Myocyte (in vitro differentiated cells): ENCODE measurements at places on chromosomes 3 and 15.
A peak's percentile ranks its signal among the peaks of the same experiment; 100 is the strongest.

DNA sequence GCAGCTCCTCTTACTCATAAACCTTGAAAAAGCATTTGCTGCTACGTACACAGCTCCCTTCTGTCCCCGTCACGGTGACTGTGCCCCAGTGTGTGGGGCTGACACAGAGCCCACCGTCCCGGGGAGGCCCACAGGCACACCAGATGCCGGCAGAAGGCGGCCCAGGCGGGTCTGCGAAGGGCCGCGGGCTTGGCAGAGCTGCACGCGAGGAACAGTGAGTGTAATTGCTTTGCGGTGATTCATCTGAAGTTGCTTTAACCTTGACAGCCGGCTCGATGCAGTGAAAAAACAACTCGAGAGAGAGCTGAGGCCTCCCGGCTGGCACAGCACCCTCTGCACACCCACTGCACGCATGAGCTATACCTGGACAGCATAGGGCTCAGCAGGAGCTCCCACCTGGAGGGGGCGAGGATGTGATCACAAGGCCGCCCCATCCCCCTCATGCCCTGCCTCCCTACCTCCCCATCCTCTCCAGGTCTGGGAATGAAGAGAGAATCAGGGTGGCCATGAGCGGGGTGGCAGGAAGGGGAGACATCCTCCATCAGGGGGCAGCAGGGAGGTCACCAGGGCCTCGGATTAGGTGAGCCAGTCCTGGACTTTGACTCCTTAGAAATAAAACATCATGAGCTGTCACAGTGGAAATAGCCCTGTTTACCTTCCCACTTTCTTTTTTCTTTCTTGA, 172.7 kb downstream of the MEGF11 start:
- peak; percentile 52 for DNase-seq

DNA sequence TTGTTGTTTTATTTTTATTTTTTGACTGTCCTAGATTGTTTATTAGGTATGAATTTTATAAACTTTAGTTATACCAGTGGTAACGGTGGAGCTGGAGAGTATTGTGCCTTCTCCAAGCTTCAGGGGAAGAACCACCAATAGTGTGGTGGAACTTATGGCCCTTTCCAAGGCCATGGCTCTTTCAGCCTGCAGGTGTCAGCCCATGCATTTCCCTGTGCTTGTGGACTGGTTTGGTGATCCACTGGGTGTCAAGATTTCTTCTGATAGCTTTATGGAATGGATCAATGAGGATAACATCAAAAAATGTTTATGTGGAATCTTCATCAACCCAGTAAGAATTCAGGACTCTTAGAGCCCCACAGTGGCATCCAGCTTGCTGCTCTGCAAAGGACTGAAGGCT, 19.2 kb upstream of the SCAMP5 start:
- no peak for DNase-seq

GRCh38 chr3:58963928-58964503, 85.8 kb downstream of the CFAP20DC start:
- peak; percentile 14 for DNase-seq

GRCh38 chr15:66581972-66582537, 16.3 kb upstream of the LCTL start:
- DNase-seq, result no peak

DNA sequence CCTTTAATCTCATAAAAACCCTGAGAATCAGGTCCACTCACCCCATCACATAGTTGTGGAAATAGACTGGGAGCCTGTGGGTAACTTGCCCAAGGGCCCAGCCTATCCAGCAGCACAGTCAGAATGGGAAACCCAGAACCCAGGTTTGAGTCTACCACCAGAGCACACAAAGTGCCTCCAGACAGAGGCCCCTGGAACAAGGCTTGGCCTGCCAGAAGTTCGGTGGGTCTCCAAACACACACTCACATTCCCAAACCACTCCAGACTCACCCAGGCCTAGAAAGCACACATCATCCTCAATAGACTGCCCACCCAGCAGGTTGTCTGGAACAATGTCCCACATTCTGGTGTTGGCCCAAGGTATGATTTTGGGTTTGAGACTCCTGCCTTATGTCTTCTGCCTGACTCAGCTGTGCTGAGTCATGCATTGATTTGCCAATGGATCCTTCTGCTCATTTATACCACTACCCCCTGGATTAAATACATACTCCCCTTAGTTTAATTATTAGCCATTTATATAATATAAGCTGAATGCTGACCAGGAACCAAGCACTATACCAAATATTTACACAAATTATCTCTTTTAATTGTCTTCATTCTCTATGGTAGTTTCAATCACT, 4.5 kb downstream of the SLC12A8 start:
- DNase-seq, result no peak

DNA sequence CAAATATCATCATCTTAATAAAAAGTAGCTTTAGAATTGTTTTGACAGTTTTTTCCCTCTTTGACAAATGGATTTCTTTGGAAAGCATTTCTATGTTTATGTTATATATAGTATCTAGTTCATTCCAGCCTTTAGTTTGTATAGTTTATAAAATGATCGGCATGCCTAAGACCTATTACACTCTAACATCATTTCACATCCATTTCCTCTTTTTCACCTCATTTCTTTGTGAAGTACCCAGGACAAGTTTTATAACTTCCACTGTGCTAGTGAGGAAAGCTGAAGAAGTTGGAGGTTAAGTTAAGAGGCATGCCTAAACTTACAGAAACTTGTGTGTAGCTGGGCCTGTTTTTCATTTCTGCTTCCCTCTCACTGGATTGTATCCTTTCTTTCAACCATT, 178.4 kb downstream of the TP63 start:
- no peak for DNase-seq

DNA sequence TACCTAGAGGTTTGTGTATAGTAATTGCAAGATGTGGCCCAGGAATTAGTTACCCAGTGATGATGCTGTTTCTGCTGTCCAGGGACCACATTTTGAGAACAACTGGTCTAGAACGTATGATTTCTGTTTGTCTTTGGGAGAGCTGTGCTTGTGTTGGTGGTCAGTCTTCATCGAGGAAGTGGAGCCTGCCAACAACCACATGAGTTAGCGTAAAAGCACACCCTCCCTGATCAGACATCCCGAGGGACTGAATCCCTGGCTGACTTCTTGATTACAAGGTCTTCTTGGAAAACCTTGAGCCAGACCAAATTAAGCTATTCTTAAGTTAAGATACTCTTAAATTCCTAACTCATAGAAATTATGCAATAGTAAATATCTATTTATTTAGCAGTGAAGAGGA, 81.7 kb upstream of the ZPLD1 start:
- peak; percentile 31 for DNase-seq

DNA sequence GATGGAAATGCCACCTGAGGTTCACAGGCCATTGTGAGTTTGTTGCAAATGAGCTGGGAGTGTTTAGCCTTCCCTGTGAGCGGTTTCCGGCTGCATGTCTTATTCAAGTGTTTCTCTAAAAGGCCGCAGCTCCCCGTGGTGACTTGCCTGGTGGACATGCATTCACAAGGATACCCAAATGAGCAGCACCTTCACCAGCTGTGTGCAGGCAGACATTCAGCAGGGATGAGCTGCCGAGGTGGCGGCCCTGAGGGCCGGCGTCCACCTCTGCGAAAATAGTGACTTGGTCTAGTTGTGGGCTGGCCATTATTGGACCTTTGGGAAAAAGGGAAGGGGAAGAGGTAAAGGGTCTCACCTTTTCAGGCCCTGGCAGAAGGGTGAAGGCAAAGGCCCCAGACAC, 23.4 kb downstream of the SPSB4 start:
- DNase-seq, result no peak

DNA sequence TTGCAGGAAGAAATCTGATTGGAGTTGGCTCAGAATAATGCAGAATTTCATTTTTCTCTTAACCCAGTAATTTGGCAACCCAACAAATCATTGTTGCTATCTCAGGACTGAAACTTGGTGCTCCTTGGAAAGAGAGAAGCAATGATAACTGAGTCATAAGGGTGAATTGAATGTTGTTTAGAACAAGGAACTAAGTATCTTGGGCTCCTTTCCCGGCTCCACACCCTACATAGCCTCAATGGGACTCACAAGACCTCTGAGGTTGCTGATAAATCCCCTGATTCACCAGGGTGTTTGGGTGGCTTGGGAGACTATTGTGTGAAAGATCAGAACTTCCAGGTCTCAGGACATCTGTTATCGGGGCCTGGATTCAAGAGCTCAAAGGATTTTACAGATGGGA, 7.8 kb upstream of the RAB8B start:
- DNase-seq, result no peak

GRCh38 chr3:128367761-128368160, 98.9 kb downstream of the DNAJB8 start:
- peak; percentile 60 for DNase-seq

DNA sequence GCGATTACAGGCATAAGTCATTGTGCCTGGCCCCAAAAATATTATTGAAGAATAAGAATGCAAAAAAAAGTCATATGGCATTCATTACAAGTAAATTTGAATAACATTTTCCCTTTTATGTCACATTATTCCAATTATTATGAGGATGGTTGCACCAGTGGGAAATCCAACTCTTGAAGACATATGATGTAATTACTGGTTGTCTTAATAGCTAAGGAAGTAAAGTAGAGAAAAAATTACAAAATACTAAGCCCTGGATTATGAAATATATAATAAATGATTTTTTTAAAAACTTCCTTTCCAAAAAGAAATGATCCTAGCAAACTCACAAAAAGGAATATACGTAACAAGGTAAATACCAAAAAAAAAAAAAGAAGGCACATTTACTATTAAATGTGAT, 98.9 kb downstream of the FMN1 start:
- no peak for DNase-seq

GRCh38 chr3:66753670-66754069, 244.4 kb upstream of the KBTBD8 start:
- DNase-seq, result no peak

GRCh38 chr15:57694279-57694678, 12.2 kb upstream of the POLR2M start:
- no peak for DNase-seq
